ENCODE measurements at places on chromosomes 3 and 15.

DNA sequence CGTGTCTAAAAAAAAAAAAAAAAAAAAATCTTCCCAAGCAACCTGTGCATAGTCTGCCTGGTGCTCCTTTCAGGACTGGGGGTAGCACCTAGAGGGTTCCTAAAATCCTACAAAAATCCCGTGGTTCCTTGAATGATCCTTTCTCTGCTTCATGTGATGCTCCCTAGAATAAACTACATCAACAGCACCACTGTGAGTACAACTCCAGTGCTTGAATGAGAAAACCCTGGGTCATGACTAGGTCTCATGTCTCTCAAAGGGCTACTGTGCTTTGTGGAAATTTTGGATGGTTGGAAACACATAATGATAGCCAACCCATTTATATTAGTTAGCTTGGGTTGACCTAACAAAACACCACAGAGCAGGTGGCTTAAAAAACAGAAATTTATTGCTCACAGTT lies 243.5 kb downstream of the OPA1 start:
- DNase-seq, result no peak

GRCh38 chr3:11661827-11662226 lies 18.1 kb upstream of the VGLL4 start:
- DNase-seq, result no peak

DNA sequence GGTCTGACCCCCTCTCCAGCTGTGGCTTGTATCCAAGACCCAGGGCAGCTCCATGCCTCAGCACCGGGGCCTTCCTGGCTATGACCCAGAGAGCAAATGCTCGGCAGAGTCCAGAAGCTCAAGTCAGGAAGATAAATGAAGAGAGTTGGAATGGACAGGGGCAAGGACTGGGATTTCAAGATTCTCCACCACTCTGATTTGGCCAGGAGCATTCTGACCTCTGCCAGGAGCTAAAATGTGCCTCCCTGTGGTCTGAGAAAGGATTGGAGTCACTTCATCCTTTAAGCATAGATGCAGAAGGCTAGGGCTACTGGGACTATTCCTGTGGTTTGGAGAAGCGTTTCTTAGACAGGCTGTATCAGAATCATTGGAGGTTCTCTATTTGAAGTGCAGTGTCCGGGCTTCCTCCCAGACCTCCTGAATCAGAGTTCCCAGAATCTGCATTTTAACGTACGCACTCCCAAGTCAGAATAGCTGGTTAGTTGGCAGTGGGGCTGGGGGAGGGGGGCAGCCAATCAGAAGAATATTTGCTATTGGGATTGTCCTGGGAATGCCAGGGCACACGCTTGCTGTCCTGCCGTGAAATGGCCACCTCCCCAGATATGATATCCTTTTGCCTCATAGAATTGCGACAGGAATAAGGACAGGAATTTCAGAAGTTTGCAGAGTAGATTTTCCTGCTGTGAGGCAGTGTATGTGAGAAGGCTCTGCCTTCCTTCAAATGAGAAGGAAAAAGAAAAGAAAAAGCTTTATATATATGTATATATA lies 57.4 kb downstream of the HRH1 start:
- DNase-seq, result no peak

GRCh38 chr3:196969134-196969659 lies 564 bp upstream of the PIGZ start:
- no peak for DNase-seq

DNA sequence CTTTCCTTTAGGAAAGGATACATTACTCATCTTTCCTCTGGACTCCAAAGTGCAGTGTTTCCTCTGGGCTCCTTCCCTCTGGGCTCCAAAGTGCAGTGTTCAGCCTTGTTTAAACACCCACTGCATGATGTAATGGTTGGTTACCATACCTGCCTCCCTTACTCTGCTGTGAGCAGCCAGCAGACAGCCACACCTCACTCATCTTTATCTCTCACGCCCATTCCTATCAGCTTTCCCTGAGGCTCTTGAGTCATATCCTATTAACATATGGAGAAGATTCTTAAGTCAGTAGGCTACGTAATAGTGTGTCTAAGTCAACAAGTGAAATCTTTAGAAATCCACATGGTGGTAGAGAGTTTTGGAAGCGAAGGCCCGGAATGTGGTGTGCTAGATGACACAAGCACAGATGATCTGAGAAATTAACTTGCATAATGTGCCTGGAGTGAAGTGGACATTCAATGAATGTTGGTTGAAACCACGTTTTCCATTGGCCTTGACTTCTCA lies 97.2 kb upstream of the CTNNB1 start:
- no peak for DNase-seq

DNA sequence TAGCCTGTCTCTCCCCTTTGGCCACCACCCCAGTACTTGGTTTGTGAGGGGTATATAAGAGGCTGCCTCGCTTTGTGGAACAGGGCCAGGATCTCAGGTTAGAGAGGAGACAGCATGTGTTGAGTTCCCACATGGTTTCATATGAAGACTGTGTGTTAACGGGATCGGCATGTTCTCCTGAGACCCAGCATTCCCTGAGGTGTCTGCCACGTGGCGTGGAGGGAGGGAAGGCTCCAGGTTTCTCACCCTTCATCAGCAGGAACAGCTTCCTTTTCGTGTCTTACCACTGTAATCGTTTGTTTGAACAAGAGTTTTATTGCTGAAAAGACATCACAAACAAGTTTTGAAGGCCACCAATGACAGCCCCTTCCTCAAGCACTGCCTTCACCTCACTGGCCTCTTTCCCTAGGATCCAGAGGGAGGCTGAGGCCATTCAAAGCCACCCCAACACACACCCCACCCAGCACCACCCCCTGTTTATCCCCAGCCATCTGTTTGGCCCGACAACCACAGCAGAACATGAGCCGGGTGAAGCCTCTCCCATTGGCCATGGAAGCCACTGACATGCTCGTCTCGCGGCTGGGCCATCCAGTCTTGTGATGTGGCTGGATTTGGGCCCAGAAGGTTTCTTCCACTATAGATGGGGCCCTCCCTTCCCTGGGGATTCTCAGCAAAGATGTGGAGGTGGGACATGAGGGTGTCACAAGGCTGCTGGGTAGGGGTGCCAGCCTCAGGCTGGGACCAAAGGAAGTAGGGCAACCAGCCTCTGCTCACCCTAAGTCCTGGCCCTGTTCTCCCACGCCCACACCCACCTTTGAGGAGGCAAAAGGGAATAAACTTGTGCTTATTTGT lies 10.0 kb downstream of the BHLHE40 start:
- DNase-seq, result no peak
